Tibial artery (tissue), 4 donors: ENCODE measurements at places on chromosomes 12 and 14.

GRCh38 chr14:102525219-102525928 is 15.8 kb upstream of the ANKRD9 start:
- H3K4me1 ChIP-seq: peaks cover 10% of the 10 kb centered on the region
- no peaks in the 10 kb centered on the region for H3K27me3 ChIP-seq
- peak overlapping the region; percentile 70 for H3K4me3 ChIP-seq

- peak; percentile 85 for DNase-seq
- peaks cover 23% of the 10 kb centered on the region for H3K4me1 ChIP-seq
- H3K36me3 ChIP-seq: no peaks in the 10 kb centered on the region
- H3K4me3 ChIP-seq: no peak overlapping the region
These were observed 136.3 kb downstream of the SCARB1 start for GRCh38 chr12:124727264-124727800.

- peak overlapping the region; percentile 74 for H3K4me3 ChIP-seq
- no peak for DNase-seq
- peaks cover 18% of the 10 kb centered on the region for H3K4me1 ChIP-seq
- no peak overlapping the region for H3K27ac ChIP-seq
- no peaks in the 10 kb centered on the region for H3K36me3 ChIP-seq
- H3K27me3 ChIP-seq: peaks cover 12% of the 10 kb centered on the region
These were observed 820 bp upstream of the SMAGP start for GRCh38 chr12:51270951-51271518.

GRCh38 chr12:51021694-51022093 is 4.5 kb downstream of the SLC11A2 start:
- H3K36me3 ChIP-seq: no peaks in the 10 kb centered on the region
- no peak overlapping the region for H3K4me3 ChIP-seq
- H3K4me1 ChIP-seq: no peaks in the 10 kb centered on the region

GRCh38 chr14:99360774-99361595 is 89.0 kb upstream of the BCL11B start:
- no peaks in the 10 kb centered on the region for H3K36me3 ChIP-seq
- DNase-seq: no peak
- no peaks in the 10 kb centered on the region for H3K4me1 ChIP-seq
- H3K27ac ChIP-seq: no peak overlapping the region
- peaks cover 7% of the 10 kb centered on the region for H3K27me3 ChIP-seq

DNA sequence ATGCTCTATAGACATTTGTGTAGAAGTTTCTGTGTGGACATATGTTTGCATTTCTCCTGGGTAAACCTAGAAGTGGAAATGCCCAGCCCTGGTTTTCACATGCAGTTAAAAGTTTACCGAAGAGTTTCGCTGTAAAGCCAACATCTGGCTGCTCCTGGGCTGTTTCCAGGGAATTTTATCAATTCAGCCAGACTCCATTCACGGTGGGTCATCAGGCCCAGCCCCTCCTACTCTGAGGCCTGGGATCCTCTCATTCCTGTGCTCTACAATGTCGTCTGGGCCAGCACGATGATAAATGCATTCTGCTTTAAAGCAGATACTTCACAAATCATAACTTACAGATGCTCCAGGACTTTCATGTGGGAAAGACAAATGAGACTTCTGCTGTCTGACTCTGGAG is 7.1 kb downstream of the NUAK1 start:
- no peak overlapping the region for H3K4me3 ChIP-seq
- H3K27me3 ChIP-seq: no peaks in the 10 kb centered on the region
- H3K27ac ChIP-seq: peak overlapping the region; percentile 99
- H3K36me3 ChIP-seq: no peaks in the 10 kb centered on the region

DNA sequence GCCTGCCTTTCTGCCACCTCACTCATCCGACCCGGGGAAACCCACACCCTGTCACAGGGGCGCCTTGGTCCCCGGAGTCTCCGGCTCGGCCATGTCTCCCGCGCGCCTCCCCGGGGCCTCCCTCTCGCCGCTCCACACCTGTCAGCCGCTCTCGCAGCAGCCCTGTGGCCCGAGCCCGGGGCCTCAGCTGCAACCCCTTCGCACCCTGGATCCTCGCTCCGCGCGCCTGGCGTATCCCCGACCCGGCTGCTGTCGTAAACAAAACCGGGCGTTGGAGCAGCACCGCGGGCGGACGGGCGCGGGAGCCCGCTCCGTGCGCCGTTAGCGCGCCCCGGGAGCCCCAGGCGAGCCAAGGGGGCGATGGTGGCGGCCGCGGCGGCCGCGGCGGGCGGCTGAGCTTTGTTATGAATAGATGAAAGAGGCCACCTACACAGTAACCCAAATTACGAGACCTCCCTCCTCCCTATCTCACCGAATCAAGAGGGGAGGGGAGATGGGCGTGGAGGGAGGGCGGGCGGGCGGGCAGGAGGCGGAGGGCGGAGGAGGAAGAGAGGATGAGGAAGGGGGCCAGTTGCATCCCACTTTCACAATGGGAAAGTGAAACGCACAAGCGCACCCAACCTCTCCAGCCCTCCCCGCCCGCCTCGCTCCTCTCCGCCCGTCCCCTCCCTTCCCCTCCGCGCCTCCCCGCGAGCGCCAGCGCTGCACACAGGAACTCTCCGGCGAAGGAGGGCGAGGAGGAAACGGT is at the start of gene PLXNC1:
Gene PLXNC1 (plus strand): TSS at position 587 of the 748 bp plus-strand sequence. CDS start 395 bp downstream, outside the sequence.
- no peaks in the 10 kb centered on the region for H3K36me3 ChIP-seq
- H3K4me3 ChIP-seq: peak within 1 kb of the TSS; percentile 59
- peaks cover 41% of the 10 kb centered on the region for H3K27me3 ChIP-seq
- no peak within 1 kb of the TSS for H3K27ac ChIP-seq

GRCh38 chr12:116656306-116656705 is 81.6 kb downstream of the SPRING1 start:
- no peaks in the 10 kb centered on the region for H3K36me3 ChIP-seq
- no peak overlapping the region for H3K27ac ChIP-seq
- H3K4me1 ChIP-seq: no peaks in the 10 kb centered on the region
- DNase-seq: no peak
- H3K4me3 ChIP-seq: no peak overlapping the region

GRCh38 chr12:4274396-4275015 is 944 bp downstream of the CCND2 start:
- peaks cover 19% of the 10 kb centered on the region for H3K27me3 ChIP-seq
- H3K4me3 ChIP-seq: peak overlapping the region; percentile 86
- peaks cover 61% of the 10 kb centered on the region for H3K4me1 ChIP-seq
- peak overlapping the region; percentile 91 for H3K27ac ChIP-seq

DNA sequence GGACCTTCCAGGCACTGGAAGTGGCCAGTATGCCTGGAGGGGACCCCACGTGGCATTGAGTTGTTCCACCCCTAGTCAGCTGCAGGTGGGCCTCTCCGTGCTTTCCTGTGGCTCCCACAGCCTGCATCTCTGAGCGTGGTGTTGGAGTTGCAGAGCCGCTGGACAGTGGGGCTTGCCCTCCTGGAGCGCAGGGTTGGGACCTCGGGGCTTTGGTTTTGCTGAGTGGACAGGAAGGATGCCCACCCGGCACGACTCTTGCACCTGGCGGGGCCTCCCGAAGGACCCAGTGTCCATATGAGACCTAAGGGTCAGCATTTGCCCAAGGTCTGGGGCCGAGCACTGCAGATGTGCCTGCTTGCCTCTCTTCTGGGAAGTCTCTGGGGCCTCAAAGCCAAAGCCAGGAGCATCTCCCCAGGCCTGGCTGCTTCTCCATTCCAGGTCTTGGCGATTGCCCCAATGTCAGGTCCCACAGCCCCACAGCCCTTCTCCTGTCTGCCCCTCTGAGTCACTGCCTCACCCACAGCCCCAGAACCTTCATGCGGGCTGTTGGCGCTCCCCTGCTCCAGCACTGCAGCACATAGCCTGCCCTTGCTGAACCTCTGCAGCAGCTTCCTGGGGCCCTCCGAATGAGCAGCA is 1.5 kb downstream of the PACS2 start:
- no peaks in the 10 kb centered on the region for H3K4me1 ChIP-seq
- peak; percentile 67 for DNase-seq
- H3K27me3 ChIP-seq: no peaks in the 10 kb centered on the region
- H3K4me3 ChIP-seq: peak overlapping the region; percentile 77
- H3K27ac ChIP-seq: peak overlapping the region; percentile 78
- no peaks in the 10 kb centered on the region for H3K36me3 ChIP-seq

- H3K27ac ChIP-seq: no peak overlapping the region
- H3K4me1 ChIP-seq: no peaks in the 10 kb centered on the region
- H3K27me3 ChIP-seq: peaks cover 50% of the 10 kb centered on the region
- DNase-seq: no peak
These were observed 59.2 kb upstream of the CISTR start for GRCh38 chr12:53810950-53811349.

- H3K27me3 ChIP-seq: no peaks in the 10 kb centered on the region
- no peaks in the 10 kb centered on the region for H3K36me3 ChIP-seq
- H3K4me3 ChIP-seq: no peak overlapping the region
These were observed 322.1 kb downstream of the RGS6 start for GRCh38 chr14:72254202-72254936.

- H3K27ac ChIP-seq: peak overlapping the region; percentile 31
- DNase-seq: peak; percentile 25
- H3K36me3 ChIP-seq: no peaks in the 10 kb centered on the region
- H3K4me3 ChIP-seq: no peak overlapping the region
- no peaks in the 10 kb centered on the region for H3K4me1 ChIP-seq
These were observed 164.4 kb downstream of the FBXL14 start for GRCh38 chr12:1429980-1430379.

- H3K27ac ChIP-seq: no peak overlapping the region
- H3K4me1 ChIP-seq: no peaks in the 10 kb centered on the region
- no peak overlapping the region for H3K4me3 ChIP-seq
These were observed 317.7 kb downstream of the BMP4 start for GRCh38 chr14:53638966-53639365.
